Left renal pelvis (tissue), 4 donors: ENCODE measurements at places on chromosomes 16 and 17.

DNA sequence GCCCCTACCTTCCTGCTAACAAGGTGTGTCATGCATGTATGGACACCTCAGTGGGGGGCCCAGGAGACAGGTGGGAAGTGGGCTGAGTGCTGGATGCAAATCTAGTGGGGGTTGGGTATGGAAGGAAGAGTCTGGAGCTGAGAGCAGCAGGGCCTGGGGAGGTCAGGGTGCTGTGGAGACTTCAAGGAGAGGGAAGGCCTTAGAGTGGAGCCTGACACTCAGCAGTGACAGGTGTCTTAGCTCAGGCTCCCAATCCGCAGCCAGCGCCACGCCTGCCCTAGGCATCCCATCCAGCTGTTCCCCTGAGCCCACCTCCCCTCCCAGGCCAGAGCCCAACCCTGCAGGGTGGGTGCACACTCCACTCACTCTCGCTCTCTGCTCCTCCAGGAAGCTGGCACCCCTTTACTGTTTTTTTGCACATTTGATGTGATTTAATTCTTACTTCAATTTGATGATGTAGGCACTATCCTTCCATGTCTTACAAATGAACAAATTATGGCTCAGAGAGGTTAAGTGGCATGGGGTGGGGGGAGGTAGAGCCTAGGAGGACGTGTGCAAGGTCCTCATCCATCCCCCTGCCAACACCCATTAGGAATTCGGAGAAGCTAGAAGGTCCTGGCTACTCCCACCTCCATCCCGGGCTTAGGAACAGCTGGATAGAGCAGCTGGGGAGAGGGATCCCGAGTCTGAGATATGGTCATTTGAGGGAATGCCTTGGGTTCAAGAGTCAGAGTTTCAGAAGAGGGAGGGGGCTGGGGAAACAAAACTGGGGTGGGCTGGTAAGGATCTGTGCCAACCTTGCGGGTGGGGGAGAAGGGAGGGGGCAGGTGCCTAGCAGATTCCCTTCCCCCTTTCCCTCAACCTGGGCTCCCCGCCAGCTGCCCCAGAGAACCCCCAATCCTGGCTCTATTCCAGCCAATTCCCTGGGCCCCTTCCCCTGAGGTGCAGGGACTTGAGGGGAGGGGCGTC is 2.1 kb downstream of the FAM171A2 start:
- no peak for DNase-seq

DNA sequence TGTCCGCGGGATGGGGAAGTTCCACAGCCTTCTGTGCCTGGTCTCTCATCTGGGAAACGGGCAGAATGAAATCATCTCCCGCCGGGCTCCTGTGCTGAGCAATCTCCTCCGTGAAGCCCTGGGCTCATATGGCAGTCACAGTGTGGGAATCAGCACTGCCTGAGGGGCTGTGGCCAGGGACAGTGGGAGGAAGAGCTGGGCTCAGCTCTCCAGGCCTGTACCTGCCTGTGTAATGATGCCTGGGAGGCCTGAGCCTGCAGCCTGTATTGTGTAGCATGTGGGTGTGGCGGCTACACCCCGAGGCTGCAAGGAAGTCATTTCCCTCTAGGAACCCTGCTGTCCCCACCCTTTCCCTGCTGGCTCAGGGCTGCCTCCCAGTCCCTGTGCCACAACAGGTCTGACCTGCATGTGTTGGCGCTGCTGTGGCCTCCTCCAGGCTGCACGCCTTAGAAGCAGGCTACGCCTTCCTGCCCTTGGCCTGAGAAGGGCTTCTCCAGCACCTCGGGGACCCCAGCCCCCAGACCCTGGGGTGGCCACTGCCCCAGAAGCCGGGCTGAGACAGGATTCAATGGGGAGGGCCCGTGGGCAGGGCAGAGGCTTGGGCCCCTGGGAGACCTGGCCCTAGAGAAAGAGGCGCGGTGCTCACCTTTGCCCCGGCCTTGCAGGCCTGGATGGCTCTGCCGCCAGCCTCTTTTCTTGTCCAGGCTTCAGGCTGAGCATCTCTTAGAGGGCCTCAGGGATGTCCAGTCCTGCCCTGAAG is 2.1 kb downstream of the ITGB4 start:
- no peak for DNase-seq

- no peak for DNase-seq
These were observed 127.5 kb downstream of the CLEC16A start for GRCh38 chr16:11071829-11072228.

DNA sequence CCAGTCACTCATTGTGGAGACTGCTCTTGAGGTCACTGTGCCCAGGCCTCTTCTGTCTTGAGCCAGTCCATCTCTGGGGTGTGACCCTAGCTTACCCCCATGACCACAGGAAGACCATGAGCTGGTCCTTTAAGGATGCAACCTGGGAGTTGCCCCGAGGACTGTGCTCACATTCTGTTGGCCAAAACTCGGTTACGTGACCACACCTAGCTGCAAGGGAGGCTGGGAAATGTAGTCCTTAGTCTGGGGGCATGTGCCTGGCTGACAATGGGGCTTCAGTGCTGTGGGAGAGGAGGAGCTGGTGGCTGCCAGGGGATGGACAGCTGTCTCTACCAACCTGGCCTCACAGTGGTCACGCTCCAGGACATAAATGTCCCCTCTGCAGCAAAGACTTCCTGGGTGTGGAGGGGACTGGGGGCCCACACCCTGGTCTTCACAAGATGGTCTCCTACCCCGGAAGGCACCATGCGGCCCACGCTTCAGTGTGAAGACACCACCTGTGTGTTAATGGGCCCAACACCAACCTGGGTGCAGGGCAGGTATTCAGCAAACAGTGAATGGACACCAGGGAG is 55.4 kb downstream of the JPH3 start:
- no peak for DNase-seq

DNA sequence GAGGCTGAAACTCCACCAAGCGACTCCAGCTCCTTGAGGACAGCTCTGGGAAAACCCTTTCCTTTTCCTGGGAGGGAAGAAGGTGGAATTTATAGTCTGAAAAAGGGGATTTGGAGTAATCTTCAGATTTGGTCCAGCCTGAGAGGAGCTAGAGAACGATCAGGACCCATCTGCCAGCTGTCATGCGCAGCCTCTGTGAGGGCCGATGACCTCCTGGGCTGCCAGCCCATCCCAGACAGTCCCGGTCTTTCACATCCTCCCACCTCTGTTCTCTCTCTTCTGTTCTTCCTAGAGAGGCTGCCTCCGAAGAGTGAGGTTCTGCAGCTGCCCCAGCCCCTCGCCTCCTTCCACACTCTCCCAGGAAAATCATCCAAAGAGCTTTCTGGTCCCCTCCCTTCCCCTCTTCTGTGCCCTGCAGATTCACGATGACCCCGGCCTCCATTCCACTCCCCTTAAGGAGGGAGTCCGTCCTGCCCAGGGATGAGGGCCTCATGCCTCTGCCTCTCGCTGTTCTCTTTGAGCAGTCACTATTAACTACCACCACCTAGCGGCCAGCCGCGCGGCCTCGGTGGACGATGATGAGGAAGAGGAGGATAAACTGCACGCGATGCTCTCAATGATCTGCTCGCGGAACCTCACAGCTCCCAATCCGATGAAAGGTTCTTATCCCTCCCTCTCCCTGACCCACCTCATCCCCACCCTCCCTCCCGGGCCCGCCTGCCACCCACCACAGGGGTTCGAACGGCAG is 29.6 kb downstream of the SGSM2 start:
- no peak for DNase-seq

DNA sequence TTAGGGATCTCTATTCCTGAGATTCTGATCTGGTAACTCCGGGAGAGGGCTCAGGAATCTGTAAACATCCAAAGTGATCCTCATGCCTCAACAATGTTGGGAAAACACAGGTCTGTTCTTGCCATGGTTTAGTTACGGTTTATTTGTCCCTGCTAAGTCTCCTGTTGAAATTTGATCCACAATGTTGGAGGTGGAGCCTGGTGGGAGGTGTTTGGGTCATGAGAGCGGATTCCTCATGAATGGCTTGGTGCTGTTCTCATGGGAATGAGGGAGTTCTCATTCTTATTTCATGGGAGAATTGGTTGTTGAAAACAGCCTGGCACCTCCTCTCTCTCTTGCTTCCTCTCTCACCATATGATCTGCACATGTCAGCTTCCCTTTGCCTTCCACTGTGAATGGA is 608.6 kb upstream of the GOT2 start:
- no peak for DNase-seq

DNA sequence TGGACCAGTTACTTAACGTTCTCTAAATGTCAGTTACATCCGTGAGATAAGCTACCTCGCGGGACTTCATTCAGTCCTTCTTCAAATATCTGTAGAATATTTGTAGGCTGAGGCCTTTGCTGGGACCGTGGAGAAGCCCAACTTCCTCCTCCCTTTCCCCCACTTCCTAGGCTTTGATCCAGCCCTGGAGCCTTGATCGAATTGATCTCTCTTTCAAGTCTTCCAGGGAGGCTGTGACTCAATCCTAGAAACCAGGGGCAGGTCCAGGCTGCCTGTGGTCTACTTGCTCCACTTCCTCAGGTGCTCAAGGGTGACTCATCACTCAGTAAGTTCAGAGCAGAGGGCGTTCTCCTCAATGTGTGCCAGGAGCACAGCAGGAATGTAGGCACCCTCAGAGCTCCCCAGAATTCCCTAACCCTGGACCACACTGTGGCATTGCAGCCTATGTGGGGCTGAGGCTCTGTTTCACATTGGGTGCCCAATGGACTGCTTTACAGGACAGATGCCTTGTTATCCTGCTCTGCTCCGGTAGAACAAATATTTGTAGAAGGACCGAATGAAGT is 11.2 kb upstream of the CEP20 start:
- no peak for DNase-seq

DNA sequence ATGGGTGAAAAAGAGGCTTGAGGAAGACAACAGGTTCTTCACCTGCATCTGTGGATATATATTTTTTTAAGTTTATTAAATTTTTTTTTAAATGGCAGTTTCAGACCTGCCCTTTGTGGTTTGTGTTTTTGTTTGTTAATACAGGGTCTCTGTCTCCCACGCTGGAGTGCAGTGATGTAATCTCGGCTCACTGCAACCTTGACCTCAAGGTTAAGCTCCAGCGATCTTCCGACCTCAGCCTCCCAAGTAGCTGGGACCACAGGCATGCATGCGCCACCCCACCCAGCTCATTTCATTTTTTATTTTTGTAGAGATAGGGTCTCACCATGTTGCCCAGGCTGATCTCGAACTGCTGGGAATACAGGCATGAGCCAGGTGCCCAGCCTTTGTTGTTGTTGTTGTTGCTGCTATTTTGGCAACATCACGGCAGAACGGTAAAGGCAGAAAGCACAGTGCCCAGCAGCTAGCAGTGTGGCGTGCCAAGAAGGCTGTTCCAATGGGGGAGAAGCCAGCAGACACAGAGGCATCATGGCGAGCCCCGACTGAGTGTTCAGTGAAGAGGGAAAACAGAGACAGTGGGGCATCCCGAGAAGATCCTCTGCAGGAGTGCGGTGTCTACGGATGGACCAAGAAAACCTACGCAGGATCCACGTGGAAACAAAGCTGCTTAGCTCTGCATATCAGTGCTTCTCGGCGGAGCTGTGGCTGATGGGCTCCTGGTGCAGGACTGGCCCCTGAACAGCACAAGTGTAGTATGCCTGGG is 19.6 kb downstream of the TMC6 start:
- DNase-seq: no peak

DNA sequence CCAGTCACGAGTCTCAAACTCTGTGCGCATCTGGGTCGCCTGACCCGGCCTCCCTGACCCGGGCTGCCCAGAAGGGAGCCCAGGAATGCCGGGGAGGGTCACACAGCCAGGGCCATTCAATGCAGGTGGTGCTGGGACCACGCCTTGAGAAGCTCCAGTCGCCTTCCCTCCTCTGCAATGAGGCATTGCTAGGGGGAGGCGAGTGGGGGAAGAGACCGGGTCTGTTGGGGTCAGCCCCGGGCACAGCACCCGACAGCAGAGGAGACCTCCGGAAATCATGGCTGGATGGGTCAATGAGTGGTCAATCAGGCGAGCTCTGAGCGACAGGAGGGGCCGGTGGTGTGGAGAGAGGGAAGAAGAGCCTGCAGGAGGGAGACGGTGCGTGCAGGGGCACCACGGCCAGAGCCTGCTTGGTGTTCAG is 13.3 kb downstream of the JPH3 start:
- no peak for DNase-seq

DNA sequence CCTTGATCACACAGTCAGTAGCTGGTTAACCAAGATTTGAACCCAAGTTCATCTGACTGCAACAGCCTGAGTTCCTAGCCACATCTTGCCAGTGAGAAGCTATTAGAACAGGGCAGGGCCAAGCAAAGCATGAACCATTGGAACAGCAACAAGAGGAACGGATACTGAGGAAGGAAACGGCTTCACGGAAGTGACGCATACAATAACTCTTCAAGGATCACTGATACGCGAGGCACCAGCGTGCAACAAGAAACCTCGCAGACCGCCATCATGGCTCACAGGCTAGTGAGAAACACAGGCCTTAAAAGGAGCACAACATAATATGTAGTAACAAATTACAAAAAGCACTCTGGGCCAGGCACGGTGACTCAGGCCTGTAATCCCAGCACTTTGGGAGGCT is 114.9 kb downstream of the CDYL2 start:
- no peak for DNase-seq

DNA sequence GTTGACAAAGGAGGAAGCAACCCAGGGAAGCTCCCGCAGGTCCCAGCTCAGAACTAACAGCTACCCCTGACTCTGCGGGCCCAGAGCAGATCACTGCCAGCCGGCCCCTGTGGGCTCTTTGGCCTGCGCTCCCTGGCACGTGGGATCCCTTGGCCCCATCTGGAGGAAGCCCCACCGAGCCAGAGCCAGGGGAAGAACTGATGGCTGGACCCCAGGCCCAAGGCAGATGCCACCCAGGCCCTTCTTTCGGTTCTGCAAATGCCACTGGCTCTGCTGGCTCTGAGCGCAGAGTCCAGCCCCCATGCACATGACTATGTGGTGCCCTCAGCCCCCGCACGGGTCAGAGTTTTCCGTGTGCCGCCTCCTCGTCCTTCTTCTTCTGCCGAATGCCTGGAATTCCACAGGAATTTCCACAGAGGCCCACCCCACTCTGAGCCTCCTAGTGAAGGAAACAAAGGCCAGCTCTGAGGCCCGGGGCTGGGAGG is 35.8 kb upstream of the SNN start:
- no peak for DNase-seq

GRCh38 chr16:19240494-19240893 is 45.0 kb upstream of the CLEC19A start:
- DNase-seq: no peak

- DNase-seq: no peak
These were observed 32.7 kb downstream of the AIPL1 start for GRCh38 chr17:6402258-6402657.

DNA sequence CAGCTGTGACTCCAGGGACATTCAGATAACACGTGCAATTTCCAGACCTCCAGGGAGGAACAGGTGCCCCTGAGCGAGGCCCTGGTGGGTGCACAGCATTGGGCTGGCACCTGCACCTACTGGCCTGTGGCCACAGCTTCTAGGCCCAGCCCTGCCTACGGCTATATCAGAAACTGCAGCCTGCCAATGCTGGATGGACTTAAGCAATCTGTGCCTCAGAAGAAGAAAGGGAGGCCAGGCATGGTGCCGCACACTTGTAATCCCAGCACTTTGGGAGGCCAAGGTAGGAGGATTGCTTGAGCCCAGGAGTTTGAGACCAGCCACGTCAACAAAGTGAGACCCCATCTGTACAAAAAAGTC is 12.4 kb downstream of the PITPNM3 start:
- DNase-seq: no peak
